ENCODE measurements at places on chromosomes 12 and 14. TPM values are rescaled to one million over a fixed set of nuclear protein-coding genes. Genes with fewer than 3 reads are reported as not detected.

The TTC8 gene
- total RNA-seq = 14.7 TPM

The MYL2 gene
- total RNA-seq = not detected

The MUCL1 gene
- total RNA-seq = not detected

DNA sequence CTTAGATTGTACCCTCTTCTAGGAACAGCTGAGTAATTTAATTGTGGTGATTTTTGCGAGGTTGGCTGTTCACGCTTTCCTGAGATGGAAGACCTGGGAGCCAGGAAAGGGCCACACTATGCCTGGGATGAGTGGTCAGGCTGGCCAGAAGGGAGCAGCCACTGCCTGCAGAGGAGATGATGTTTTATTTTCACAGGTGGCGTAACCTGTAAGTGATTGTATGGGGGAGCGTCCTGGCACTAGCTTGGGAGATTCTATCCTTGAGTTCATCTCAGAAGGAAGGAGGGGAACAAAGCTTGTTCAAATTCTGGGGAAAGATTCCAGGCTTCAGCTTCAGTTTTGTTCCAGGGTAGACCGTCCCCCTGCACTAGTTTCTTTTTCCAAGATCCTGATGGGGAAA is 1.2 kb downstream of the RPH3A start:
- DNase-seq = no peak

GRCh38 chr14:101063121-101063520 is 159.6 kb upstream of the RTL1 start:
- no peak for DNase-seq

The NRL gene
- 0.24 TPM for total RNA-seq

DNA sequence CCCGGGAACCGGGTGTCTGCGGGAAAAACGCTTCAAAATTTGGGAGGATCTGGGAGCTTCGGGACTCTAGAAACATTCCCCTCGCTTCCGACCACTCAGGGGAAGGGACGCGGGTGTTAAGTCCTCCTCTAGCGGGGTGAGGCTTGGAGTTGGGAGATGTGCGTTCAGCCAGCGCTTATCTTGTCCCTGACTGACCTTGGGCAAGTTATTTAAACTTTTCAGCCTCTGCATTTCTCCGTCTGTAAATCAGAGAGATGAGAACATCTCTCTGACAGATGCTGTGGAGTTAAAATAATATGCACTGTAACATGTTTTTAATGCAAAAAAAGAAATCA is 76.9 kb upstream of the ANO4 start:
- peak; percentile 14 for DNase-seq

DNA sequence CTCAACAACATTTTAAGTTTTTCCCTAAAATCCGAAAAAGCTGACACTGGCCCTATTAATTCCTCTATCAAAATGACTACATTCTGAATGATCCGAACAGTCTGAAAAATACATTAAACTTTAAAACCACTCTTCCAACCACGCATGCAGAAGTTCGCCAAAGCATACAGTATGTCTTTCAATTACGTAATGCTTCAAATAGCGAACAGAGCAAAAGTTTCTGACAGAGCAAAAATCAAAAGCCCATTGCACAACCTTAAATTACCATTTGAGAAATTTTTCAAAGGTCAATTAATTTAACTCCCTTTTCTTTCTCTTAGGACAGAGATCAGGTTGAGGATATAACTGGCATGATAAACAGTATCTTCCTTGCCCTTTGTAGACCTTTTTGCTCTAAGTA is 33.2 kb downstream of the LRIG3 start:
- no peak for DNase-seq

The KRT86 gene
- total RNA-seq = not detected

- DNase-seq = no peak
These were observed 23.7 kb upstream of the SLC7A8 start for GRCh38 chr14:23207146-23207540.

DNA sequence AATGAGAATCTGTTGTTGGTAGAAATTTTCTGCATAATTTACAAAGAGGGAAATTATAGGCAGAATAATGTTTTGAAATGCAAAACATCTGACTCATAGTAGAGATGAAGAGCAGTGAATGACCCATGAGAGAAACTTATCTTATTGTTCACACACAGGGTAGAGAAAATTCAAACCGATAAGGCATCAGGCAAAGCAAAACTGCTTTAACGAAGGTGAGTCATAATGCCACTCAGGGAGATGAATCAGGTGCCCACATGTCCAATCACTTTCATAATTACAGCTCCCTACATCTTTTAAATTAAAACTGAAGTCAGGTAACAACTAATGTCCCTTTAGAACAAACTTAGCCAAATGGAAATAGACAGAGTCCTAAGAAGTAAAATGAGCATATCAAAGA is 265.6 kb upstream of the GARIN6 start:
- no peak for DNase-seq

The SDSL gene
- 3.6 TPM for total RNA-seq

GRCh38 chr14:49892301-49892635 is 614 bp upstream of the ARF6 start:
- peak; percentile 91 for DNase-seq

- no peak for DNase-seq
These were observed 76.0 kb upstream of the CCDC60 start for GRCh38 chr12:119258556-119258955.
